ENCODE measurements at places on chromosomes 16 and 17.

DNA sequence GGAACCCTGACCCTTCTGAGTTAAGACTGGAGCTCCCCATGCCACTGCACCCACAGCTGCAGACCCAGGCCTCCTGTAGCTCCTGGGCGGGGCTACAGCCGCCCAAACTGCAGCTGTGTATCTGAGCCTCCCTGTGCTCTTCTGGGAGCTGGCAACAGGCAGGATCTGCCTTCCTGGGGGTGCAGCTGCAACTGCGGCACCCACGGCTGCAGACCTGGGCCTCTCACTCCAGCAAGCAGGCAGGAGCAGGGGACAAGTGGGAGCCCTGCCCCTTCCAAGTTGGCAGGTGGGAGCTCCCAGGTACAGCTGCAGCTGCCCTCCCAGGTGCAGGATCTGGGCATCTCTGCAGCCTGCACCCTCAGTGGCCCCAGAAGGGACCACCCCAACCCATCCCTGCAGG lies 41.5 kb downstream of the SPACA3 start:
- DNase-seq, result no peak

GRCh38 chr16:47492428-47493377 lies 31.6 kb downstream of the PHKB start:
- DNase-seq, result peak; percentile 21

DNA sequence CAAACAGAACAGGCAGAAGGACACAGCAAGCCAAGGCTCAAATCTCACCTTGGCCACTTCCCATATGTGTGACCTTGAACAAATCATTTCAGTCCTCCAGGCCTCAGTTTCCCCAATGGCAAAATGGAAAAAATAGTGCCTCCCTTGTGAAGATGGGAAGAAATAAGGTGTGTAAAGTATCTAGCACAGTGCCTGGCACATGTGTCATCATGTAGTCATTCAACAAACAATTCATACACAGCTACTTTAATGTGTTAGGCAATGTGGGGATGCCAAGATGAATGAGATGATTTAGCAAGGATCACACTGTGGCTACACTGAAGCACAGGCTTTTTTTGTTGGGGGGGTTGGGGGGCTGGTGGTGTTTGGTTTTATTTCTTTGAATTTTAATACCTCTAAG lies 13.3 kb downstream of the SRCIN1 start:
- DNase-seq, result no peak

- DNase-seq, result no peak
These were observed 38.0 kb downstream of the SF3B3 start for GRCh38 chr16:70561623-70562022.

DNA sequence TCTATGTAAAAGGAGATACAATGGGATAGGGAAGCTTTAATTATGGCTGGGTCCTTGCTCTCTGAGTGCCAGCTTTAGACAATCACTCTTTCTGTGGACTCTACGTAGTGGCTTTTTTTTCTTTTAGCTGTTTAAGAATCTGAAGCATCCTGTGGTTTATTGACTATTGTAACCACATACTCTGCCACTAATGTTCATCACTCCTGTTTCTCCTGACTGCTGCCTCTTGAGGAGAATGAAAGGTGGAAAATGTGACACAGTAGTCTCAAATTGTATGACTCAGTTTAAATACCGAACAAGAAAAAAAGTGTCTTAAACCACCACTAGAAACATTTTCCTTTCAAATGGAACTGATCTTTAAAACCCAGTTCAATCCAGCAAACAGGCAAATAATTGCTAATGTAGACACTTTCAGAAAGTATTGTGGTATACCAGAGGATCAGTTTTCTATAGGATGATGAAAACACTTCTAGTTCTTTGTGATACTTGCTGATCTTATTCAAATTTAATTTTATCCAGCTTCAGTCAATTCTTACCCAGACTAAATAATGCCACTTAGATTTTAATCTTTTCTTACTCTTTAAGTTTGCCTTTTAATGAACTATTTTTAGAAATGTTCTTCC lies 302.7 kb upstream of the PMFBP1 start:
- DNase-seq, result peak; percentile 98

- DNase-seq, result peak; percentile 80
These were observed 658.9 kb downstream of the TOX3 start for GRCh38 chr16:51888016-51888415.

DNA sequence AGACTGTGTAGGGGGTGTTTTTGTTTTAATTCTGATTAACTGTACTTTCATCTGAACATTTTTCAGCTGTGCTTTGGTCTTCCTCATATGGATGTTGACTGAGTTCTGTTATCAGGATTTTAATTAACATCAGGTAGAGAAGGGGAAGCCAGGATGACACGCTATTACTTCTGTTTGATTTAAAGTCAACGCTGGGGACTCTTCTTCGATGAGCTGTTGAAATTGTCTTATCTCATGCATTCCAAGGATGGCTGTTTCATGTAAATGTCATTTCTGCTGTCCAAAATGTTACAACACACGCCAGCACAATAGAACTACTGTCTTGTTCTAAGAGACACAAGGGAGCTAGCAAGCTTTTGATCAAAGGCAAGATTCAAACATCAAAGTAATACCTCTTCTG lies 263.3 kb upstream of the CDH5 start:
- DNase-seq, result no peak

DNA sequence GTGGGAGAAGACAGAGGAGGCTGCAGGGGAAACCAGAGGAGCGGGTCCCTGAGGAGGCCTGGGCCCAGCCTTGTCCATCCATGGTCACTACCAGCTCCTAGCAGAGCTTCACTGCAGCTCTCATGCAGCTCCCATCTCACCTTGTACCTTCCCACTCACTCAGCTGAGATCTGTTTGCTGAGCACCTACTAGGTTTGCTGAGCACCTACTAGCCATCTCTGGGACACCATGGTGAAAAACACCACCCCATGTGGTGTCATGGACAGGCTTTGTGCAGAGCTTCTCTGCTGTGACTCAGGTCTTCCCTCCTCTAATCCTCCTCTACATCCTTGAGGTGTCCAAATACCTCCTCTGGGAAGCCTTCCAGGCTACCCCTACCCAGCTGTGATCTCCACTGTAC lies 58.6 kb downstream of the ENGASE start:
- DNase-seq, result no peak

DNA sequence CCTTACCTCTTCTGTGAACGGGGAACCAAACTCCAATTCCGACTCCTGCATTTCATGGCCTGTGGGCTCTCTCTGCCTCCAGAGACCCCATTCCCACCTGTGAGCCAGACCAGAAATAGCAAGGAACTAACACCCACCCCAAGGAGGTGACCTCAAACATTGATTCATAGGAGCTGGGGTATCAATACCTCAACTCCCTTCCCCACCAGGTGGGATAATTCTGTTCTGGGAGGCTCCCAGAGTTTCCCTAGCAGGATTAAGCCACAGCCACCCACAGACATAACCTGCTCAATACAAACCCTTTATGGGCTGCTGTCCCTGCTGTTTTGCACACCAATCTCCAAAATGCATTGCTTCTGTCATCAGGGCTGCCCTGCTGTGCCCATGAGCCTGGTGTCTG lies 59.6 kb upstream of the FOXF1 start:
- DNase-seq, result no peak

GRCh38 chr17:6704470-6705052 lies 8.6 kb downstream of the SLC13A5 start:
- no peak for DNase-seq

GRCh38 chr17:81371910-81372760 lies 23.1 kb upstream of the BAHCC1 start:
- peak; percentile 47 for DNase-seq

GRCh38 chr17:69516911-69517310 lies 102.4 kb downstream of the MAP2K6 start:
- no peak for DNase-seq

- DNase-seq, result peak; percentile 12
These were observed 11.7 kb upstream of the CNTNAP4 start for GRCh38 chr16:76265434-76266045.

- no peak for DNase-seq
These were observed 28.3 kb downstream of the TBCD start for GRCh38 chr17:82780195-82780594.

- DNase-seq, result no peak
These were observed 4.5 kb downstream of the PRSS27 start for GRCh38 chr16:2715519-2715918.

- peak; percentile 51 for DNase-seq
These were observed 196.3 kb upstream of the CDH11 start for GRCh38 chr16:65318138-65318537.

DNA sequence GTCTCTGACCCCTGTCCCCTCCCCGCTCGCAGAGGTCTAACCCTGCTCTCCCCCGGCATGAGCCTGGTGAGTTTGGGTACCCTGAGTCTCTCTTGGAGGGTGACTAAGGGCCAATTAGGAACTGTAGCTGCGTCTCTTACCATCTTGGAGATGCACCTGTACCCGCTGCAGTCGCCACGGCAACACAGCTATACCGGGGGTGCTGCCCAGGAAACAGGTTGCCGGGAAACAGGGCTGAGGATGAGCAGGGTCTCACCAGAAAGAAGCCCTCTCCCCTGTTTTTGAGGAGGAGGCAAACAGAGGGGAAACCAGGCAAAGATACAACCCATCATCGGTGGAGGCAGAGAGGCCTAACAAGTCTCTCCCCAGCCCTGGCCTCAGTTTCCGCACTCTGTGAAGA lies 140.2 kb downstream of the TMEM132E start:
- DNase-seq, result no peak

- no peak for DNase-seq
These were observed 156.7 kb downstream of the ZNF423 start for GRCh38 chr16:49698931-49699840.

DNA sequence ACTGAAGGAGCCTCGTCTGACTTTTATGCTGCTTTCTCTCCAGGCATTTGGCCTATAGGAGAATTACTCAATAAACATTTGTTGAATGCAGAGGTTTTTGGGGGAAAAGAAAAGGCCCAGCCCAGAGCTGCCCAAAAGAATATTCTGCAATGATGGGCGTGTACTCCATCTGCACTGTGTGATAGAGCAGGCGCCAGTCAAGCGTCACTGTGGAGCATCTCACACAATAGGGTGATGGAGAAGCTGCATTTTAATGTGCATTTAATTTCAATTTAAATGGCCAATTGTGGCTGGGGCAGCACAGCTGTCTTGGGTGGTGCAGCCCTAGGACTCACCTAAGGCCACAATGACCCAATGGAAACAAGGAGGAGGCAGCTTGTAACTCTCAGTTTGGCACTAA lies 20.6 kb downstream of the GLYR1 start:
- DNase-seq, result no peak

DNA sequence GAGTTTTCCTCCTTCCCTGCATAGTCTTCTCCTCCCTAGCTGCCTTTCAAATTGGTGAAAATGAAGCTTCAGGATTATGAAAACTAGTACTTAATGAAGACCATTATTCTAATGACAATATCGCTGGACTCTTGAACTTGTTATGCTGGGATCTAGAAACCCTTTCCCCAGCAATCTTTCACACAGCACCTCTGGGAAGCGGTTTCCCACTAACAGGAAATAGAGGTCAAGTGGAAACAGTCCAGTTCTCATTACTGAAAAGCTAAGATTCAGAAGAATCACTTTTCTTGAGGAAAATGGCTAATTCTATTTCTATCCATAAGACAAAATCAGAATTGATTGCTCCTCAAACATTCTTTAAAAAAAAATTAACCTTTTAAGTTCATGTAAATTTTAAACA lies 2.0 kb upstream of the VEZF1 start:
- DNase-seq, result no peak

DNA sequence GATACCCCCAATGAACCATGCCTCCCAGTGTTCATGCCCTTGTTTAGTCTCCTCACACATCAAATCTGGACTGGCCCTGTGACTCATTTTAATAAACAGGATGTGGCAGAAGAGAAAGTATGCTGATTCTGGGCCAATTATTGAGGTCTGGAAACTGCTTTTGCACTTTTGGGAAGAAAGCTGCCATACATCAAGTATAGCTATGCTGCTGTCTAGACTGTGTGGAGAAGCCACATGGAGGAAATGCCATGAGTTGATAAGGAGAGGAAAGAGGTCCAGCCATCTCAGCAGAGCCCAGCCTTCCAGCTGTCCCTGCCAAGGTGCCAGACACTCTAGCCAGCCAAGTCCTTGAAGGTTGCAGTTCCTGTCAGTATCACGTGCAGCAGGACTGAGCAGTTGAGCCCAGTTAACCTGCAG lies 16.7 kb downstream of the RPRML start:
- DNase-seq, result peak; percentile 83

DNA sequence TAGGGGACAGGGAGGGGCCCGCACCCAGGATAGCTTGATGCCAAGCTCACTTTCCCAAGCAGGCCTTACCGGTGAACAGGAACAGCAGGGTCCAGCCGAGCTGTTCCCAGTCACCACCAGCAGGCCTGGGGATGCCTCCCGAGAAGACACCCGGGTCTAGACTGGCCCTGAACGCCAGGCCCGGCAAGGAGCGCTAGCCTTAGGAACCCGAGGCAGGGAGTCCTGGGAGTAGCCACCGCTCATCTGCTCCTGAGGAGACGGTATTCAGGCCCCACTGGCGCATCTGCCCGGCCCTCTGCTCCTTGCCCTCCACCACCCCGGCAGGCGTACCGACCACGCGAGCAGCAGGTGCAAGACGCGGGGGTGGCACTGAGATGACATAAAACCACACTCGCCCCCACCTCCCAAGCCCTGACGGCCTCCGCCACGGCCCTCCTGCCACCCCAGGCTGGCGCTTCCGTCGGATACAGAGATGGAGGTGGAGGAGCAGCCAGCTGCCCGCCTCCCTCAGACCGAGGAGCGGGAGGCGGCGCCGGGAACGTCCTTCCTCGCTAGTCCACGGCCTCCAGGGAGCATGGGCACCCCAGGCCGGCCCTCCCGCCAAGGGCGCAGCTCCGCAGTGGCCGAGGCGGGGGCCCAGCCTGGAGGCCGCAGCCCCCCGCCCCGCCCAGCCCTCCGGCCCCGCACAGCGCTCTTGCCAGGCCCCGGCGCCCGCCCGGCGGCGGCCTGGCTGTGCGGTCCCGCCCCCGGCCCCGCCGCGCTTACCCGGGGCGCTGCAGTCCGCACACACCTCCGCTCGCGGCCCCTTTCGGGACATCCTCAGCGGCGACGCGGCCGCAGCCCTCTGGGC lies 661 bp downstream of the GIT1 start:
- peak; percentile 43 for DNase-seq

- no peak for DNase-seq
These were observed 50.8 kb downstream of the AKAP1 start for GRCh38 chr17:57135789-57136291.

DNA sequence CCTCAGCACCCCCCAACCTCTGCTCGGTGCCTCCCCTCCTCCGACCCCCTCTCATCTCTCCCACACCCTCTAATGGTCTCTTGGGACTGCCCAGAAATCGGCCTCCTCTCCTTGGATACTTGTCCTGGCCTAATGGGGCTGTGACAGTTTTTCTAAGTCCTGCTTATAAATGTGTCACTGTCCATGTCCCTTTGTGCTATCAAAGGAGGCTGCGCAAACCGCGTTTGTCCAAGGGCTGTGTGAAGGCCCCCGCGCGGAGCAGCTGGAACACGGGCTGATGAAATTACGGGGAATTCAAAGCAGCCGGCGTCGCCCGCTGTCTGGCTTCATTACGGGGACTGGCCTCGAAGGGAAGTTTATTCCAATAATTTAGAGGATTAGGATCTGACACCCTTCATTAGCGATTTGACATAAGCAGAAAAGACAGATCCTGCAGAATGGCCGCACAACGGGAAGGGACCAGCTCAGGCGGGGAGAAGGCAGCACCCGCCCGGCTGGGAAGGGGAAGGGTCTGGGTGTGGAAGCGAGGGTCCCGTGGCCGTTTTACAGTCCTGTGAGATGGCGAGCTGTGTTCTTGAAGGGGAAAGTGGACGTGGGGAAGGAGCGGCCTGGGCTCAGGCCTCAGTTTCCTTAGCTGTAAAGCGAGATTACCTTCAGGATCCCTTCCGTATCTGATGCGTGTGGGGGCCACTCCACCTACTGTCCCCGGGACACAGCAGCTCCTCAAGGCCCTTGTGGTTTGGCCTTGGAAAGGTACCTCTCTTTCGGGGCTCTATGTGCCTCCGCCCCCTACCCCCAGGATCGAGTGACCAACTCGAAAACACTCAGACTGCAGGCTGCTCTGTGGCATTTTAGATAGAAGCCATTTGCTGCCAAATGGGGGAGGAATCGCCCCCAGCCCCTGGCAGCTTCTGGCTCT lies 1.6 kb upstream of the WFIKKN2 start:
- DNase-seq, result no peak
